ENCODE measurements at places on chromosomes 6 and 20.
A peak's percentile ranks its signal among the peaks of the same experiment; 100 is the strongest.

DNA sequence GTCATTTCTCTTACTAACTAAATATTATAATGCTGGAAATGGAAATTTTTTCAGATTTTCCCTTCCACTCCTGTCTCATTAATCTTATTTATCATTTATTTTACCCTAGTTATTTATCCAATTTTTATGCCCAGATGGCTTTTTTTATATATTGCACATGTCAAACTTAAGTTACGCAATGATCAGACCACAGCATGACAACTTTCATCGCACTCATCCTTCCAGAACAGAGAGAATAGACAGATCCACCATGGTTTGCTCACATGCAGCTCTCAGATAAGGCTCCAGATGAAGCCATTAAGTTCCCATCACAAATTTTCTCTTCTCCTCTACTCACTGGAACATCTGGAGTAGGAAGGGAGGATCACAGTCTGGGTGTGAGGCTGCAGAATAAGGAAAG is 48.7 kb downstream of the MAP7 start:
- no peak for DNase-seq

- DNase-seq, result no peak
These were observed 17.1 kb downstream of the SRXN1 start for GRCh38 chr20:635893-636338.

DNA sequence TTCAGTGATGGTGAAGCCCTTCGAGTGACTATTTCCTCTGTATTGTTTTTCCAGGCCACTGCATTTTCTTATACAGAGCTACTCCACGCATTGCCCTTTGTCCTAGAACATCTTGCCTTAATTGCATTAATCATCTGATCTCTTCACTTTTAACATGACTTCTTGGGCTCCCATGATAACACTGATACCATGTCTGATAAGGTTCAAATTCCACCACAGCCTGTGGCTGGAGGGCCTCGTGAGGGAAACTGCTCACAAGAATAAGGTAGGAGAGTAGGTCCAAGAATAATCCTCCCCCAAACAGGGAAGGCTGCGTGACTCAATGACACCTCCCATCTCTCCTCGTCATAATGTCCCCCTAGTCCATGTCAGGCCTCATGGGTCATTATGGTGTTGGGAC is 165.5 kb upstream of the ECI2 start:
- no peak for DNase-seq

DNA sequence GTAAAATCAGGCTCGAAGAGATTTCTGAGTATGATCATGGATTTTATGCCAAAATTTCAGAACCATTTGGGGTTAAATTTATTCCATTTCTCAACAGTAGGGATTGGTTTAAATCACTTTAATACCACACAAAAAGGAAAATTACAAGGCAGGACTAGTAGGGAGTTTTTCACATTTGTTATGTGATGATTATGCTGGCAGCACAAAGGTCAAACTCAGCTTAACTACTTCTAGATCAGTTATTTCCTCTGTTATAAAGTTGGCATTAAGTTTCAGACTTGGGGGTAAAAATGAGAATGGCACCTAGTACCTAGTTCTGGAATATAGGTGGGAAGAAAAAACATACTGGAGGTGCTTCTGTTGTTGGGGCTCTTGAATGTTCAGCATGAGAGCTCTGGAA is 39.5 kb downstream of the PHF3 start:
- DNase-seq, result no peak

- DNase-seq, result no peak
These were observed at the start of gene SPO11 for GRCh38 chr20:57329608-57330221. TSS of gene SPO11 (plus strand) at chr20:57329803. CDS start at chr20:57329868, 65 bp downstream.

- no peak for DNase-seq
These were observed 622.6 kb upstream of the PTCHD4 start for GRCh38 chr6:48733581-48733980.

DNA sequence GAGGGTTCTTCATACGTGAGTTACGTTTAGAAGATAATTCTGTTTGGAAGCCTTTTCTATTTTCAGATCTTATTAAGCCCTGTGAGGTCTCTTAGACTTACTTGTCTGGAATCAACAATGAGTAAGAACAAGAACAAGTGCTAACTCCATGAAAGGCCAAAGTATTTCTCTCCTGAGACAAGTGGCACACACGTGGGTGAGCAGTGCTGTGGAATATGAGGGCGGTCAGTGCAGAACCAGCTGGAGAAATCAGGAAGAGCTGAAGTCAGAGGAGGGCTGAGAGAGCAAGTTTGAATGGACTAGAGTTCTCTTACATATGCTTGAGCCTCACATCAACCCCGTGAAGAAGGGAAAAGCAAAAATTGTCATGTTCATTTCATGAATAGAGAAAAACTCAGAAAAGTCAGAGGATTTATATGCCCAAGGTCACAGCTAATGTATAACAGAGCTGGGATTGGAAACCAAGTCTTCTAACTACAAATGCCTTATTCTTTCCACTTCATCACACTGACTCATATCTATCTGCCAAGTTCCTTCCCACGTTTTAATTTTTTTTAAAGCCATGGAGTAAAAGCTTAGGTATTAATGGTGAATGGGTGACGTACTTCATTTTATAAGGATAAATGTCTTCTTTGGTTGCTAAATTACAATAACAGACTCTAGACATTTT is 201.3 kb upstream of the DTNBP1 start:
- DNase-seq, result no peak

DNA sequence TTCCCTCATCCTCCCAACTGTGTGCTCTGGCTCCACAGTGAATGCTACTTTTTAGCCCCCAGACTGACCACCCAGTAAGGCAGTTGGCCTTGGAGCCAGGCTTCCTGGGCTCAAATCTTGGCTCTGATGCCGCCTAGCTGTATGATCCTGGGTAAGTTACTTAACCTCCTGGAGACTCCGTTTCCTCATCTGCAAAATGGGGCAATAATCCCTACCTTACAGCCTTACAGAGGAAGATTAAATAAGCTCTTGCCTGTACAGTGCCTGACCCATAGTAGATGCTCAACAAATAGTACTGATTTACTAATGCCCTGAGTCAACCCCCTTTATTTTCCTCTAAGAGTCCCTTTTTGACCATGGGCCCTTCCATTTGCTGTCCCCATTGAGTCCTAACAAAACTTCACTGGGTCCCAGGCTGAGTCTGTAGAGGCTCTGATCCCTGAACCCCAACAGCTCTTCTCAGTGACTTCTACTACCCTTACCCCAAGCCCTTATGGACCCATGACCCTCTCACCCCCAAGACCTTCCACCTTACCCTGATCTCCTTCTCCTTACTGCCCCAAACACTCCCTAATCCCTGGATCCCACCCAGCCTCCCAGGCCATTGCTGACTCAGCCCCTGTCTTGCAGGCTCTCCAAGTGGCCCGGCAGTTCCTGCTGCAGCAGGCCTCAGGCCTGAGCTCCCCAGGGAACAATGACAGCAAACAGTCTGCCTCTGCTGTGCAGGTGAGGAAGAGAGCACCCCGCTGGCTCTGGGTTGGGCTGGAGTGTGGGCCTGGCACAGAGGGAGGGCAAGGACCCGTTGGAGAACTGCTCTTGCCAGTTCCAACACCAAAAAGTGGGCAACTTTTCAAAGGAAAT is 31.4 kb downstream of the FOXP4 start:
- no peak for DNase-seq

DNA sequence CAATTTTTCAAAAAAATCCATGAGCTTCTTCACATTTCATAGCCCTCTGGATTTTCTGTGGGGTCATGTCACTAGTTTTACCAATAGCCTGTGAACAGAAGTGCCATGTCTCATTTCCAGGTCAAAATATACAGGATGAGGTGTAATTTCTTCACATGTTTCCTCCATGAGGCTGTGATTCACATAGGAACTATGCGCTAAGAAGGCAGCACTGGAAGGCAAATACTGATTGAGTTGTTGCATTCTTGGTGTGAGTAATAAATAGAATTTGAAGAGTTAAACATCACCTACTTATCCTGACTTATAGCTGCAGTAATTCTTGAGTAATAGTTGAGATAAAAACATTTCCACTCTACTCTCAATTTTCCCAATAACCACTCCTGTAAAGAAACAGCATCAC is 442.3 kb downstream of the HAO1 start:
- no peak for DNase-seq

GRCh38 chr6:147116056-147116455 is 88.2 kb upstream of the STXBP5 start:
- DNase-seq, result no peak

- DNase-seq, result no peak
These were observed 61.6 kb downstream of the SNAP25 start for GRCh38 chr20:10280018-10280908.

GRCh38 chr20:24060851-24061590 is 72.4 kb upstream of the GGTLC1 start:
- no peak for DNase-seq

DNA sequence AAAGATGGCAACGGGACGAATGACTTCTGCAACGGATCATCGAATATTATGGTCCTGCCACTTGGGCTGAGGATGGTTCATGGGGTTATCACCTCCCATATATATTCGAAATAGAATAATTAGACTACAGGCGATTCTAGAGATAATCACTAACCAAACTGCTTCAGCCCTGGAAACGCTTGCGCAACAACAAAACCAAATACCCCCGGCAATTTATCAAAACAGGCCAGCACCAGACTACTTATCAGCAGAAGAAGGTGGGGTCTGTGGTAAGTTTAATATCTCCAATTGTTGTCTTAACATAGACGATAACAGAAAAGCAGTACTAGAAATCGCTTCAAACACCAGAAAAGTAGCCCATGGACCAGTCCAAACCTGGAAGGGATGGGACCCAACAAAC is 31.0 kb upstream of the ULBP3 start:
- no peak for DNase-seq

DNA sequence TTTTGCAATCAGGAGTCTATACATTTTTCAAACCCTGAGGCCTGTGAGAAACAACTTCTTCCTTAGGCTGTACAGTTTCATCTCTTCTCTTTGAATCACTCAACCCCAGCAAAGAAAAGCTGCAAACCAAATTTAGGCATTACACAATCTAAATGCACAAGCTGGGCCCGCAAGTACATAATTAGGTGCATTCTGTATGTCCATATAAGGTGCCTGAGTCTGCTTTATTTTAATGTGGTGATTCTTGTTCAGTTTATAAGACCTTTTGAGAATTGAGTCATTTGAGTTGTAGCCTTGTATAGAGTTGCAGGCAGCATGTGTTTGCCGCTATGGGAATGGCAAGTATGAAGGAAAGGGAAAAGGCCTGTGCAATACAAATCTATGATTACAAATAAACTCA is 709.6 kb upstream of the MARCKS start:
- DNase-seq, result no peak

GRCh38 chr20:16538779-16539178 is 34.5 kb downstream of the KIF16B start:
- no peak for DNase-seq

DNA sequence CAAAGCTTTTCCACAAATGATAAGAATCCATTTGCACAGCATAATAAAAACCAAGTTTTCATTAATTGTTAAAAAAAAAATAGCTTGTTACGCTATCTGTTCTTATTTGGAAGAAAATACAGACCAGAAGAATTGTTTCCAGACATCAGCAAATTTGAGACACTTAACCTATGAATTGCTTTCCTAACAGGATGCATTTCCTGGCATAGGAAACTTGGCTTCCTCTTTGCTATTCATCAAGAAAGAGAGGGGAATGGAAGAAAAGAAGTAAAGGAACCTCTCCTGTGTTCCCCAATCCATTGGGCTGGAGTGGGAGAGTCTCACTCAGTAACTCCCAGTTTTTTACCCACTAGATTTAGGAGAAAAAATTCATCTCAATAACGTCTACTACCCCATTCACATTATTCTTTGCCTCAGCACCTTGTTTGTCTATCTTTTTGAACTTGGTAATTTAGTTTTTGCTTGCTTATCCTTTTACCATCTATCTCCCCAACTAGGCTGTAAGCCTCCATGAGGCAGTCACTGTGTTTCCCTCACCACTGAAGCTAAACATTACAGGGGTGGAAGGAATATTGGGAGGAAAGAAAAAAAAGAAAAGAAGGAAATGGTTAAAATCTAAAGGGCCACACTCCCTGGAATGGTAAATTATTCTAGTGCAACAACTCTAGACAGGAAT is 150.3 kb downstream of the COL21A1 start:
- DNase-seq, result no peak

- DNase-seq, result no peak
These were observed at the start of gene LAMA5 for GRCh38 chr20:62367136-62367632. TSS of gene LAMA5 (minus strand) at chr20:62367312. CDS start at chr20:62367245, 67 bp downstream.

GRCh38 chr6:36349240-36349639 is 12.6 kb upstream of the BNIP5 start:
- DNase-seq, result no peak

- DNase-seq, result no peak
These were observed 80.3 kb upstream of the CNKSR3 start for GRCh38 chr6:154590756-154591155.

- no peak for DNase-seq
These were observed 50.1 kb downstream of the PHF3 start for GRCh38 chr6:63685446-63686379.

DNA sequence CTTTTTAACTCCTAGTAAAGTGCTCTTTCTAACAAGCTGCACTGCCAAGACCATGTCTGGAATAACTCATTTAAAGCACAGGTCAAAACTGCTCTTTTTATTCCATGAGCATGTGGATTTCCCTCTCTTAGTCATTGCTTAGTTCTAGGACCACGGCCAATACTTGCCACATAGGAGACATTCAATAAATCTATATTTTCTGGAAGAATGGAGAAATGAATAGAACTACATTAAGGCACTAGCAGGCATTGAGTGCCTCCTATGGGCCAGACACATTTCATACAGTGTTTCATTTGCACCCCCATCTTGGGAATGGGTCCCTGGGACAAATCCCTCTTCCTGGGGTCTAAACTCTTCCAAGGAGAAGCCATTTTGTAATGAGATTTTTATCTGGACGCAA is 552.8 kb upstream of the CITED2 start:
- DNase-seq, result no peak

DNA sequence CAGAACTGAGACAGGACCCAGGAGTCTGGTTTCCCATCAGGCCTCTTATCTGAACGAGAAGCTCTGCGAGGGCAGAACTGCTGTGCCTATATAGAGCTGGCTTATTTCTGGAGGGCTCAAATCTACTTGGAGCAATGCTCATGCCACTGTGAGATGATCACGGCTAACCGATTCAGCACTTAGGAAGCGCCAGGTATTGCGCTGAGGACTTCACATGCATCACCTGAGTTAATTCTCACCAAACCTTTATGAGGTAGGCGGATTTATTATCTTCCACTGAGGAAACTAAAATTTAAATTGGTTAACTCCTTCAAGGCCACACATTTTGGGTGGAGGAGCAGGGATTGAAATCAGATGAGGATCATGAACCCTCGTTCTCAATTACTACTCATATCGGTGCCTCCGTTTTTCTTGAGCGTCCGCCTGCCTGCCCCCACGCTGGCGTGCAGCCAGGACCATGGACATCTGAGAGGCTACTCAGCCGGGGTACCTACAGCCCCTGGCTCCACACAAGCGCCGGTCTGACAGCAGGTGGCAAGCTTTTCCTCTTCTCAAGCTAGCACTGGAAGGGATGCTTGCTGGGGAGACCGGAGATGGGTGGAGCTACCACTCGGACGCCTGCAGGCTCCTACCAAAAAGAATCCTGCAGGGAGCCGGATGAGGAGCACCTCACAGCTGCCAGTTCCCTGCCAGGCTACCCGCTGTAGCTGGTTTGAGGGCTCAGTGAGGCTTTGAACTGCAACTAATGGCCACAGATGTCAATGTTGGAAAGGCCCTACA is 1.0 kb upstream of the PCIF1 start:
- DNase-seq, result peak; percentile 55

- DNase-seq, result no peak
These were observed 9.3 kb upstream of the ID1 start for GRCh38 chr20:31595654-31596411.

Data from stimulated activated CD4-positive, alpha-beta T cell treated with anti-CD3 and anti-CD28 coated beads, Interleukin-4, amount 100 ng/mL, for 4 hours (primary cell).